ENCODE measurements at places on chromosomes 7 and 10.

DNA sequence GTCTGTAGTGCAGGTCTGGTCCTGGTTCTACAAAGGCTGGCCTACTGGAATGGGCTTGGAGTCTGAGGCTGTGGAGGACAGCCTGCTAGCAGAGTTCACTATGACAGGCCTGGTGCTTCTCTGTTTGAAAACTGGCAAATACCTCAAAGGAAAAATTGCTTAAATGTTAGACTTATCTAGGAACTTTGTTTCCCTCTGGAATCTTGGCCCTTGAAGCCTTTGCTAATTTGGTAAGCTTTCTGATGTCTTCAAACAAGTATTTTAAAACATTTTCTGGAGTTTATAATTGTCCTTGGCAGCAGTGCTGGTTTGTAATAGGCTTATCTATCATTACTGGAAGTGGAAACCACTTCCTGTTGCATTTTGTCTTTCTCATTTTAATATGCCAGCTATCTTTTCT lies 139.7 kb downstream of the TMEM26 start:
- no peak for DNase-seq

DNA sequence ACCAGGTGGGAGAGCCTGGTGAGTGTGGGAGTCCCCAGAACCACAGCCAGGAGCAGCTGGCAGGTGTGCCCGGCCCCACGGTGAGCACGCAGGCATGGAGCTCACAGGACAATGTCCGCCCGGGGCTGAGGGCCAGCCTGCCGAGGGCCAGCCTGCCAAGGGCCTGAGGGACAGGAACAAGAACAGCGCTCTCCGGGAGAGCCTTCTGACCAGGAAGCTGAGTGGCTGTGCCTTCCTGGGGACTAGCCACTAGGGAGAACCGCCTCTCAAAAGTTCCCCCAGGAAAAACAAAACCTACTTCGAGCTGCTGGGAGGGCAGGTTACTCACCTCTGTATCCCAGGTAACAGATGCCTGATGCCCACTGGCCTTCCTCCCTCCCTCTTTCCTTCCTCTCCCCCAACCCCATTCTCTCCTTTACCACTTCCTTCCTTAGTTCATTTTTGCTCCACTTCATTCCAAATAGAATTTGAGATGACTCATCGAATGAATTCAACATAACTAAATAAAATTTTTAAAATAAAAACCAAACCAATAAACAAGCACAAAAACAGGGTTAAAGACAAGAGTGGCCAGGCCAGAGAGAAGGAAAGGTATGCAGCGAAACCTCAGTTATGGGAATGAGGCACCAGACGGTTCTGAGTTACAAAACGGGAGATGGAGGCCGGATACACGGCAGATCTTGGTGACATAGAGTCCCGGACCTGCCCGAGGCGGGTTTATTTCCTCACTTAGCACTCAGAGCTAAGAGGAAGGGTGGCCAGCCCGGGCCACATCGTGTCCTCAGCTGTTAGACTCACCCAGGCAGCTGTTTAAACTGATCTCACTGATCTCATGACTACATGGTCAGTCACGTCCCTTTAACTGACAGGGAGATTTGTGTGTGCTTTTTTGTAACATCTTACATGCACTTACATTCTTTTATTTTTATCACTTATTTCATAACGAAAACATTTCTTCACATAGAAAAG lies 128.5 kb downstream of the TNS3 start:
- no peak for DNase-seq

DNA sequence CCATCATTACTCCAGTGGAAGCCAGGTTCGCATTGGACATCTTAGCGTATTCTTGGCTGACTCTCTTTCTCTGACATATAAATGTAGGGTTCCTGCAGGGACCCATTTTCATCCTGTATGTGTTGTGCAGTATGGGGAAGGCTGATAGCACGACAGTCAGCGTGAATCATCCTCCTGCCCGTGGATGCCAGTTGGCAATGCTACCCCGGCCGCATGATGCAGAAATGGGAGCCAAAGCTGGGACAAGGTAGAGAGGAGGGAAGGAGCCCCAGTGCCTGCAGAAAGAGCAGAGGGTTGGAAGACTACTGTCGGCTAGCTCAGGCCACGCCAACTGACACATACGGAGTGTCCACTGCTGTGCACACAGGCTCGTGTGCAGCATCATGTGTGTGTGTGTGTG lies 251.6 kb downstream of the SKAP2 start:
- DNase-seq = no peak

DNA sequence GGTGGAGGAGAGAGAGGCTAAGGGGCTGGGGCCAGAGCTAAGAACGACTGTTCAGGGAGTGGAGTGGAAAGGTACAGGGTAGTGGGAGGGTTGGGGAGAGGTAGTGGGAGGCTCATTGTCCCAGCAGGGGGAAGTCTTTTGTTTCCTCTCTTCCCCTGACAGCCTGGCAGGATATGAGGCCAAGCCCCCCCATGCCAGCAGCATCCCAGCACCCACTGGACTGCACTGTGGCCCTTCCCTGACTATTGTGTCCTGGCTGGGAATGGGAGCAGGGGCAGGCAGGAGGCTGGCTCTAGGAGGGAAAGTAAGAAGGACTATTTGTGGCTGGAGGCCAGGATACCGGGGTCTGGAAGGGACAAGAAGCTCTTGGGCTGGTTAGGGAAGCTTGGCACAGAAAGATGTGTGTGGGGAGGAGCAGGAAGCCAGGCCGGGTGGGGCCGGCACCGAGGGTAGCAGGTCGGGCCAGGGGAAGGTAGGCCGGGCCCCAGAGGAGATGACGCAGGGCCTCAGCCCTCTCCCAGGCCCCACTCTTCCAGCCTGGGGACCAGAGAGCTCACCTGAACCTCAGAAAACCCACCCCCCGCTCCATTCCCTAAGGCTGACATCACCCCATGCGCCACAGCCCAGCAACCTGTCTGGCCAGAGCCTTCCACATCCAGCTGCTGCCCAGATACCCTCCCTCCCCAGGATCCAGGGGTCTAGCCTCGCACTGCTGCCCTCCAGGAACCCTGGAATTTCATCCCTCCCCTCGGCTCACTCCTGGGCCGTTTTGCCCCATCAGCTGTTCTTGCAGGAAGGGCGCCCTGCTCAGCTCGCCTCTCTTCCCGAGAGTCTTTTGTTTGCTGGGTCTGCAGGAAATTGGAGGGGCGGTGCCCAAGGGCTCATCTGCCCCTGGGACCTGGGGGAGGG lies 8.8 kb upstream of the EPHB4 start:
- no peak for DNase-seq

DNA sequence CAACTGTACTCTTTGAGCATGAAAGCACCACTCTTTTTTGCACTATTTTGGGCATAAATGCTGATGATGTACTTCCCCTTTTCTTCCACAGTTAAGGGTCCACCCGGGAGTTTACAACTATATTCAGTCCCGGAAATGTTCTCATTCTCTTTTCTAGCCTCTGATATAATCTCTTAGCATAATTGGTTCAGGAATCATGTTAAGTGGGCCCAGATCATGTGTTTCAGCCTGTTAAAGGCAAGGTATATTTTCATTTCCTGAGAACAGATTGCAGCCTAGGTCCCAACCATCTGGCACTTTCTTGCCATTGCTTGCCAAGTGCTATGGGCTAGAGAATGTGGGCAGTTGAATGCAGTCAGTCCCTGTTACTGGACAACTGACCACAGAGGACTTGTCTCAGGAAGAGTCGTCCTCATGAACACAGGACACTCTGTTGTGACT lies 111.4 kb upstream of the GLCCI1 start:
- no peak for DNase-seq

GRCh38 chr10:55091691-55092328 lies 290.8 kb upstream of the PCDH15 start:
- no peak for DNase-seq

- DNase-seq = no peak
These were observed 378.4 kb upstream of the NRG3 start for GRCh38 chr10:81496626-81497025.
